ENCODE measurements at places on chromosomes 2 and 18.

DNA sequence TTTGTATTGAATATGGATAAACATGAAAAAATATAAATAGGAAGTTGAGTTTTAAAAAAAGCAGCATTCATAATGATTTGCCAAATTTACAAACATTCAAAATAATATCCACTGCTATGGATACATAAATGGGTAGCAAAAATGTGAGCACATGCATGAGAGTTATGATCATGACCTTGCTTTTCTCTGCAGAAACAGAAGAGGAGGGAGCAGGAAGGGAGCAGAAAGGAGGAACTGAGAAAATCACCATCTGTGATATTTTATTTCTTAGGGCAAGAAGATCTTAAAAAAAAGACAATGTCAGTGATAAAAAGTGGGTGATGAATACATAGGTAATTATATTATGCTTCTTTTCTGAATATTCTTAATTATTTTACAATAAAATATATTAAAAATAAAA is 17.7 kb upstream of the CCDC93 start:
- no peak for DNase-seq

- DNase-seq = no peak
These were observed 16.3 kb downstream of the TEX51 start for GRCh38 chr2:126914811-126915500.

- no peak for DNase-seq
These were observed 65.7 kb upstream of the CHMP1B start for GRCh38 chr18:11785444-11786055.

DNA sequence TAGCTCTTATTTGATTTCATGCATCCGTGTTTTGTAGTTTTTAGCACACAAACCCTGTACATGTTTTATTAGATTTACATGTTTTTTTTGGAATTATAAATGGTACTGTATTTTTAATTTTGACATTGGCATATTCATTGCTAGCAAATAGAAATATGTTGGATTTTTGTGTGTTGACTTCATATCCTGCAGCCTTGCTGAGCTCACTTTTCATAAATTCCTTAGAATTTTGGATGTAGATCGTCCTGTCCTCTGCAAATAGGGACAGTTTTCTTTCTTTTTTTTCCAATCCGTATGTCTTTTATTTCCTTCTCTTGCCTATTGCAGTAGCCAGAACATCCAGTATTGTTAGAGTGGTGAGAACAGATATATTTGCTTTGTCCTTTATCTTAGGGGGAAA is 46.7 kb upstream of the GPR17 start:
- no peak for DNase-seq

DNA sequence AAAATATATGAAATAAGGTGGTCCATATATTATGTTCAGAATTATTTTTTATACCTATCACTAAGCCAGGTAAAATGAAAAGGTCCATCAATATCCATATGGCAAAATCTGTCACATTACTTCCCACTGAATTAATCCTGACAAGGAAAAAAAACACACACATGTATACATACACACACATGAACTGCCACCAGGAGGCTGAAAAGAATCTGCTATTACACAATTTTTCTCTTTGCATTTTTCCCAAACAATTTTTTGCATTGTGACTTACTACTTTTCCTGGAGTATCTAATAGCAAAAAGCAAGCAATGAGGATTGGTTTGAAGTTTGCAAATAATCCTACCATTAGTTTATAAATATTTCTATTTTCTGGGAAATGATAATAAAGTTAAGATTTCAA is 128.2 kb upstream of the CD226 start:
- peak; percentile 50 for DNase-seq

DNA sequence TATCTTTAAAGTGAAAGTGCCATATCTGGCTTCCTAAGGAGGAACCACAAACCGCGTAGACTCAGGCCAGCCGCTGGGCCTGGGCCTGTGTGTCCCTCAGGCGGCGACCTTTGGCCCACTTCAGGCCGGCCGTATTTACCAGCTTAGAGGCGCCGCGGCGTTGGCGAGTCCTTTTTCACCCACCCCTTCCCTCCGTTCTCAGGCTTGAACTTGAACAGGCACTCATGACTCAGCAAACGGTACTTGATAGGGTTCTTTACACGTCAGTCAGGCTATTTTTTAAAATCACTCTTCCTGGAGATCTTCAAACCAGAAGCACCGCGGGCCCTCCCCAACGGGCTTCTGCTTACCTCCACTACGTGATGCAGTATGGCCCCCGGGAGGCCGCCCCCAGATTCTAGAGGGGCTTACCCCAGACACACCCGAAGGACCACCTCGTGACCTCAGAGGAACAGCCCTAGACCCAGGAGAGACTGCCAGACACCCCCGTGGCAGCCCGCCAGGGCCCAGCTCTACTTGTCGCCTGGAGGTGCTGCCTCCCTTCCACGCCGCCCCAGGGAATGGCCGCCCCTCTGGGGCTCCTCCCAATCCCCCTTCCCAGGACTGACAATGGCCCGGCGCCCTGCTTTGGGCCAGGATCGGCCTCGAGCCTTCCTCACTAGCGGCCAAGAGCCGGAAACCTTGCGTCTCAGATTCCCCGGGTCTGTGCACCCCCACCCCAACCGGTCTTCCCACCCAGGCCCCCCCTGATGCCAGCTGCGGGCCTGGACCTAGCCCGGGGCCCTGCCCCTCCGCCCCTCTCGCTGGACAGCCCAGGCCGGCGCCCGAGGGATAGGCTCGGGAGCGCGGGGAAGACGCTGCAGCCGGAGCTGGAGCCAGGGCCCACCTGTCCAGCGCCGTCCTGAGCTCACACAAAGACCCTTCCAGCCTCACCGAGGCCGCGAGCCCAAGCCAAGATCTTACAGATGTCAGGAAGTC is 33.8 kb upstream of the IMPA2 start:
- DNase-seq = peak; percentile 93

- peak; percentile 29 for DNase-seq
These were observed 157.1 kb downstream of the BCL2 start for GRCh38 chr18:63162271-63163014.

DNA sequence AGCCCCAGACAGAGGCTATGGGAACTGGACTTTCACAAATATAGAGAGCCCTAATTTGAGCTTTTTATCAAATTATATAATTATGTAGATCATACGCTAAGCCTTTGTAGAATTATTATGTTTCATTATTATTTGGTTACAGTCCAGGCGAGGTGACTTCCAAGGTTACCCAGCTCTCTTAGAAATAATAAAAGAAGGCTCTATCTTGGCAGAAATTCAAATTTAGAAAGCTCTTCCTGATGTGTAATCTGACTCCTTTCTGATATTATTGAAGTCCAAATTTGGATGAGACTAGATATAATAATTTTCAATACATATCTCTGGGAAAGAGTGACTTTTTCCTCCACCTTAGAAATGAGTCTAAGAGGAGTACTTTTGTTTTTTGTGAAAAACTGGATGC is 4.8 kb upstream of the SLC38A11 start:
- DNase-seq = no peak

DNA sequence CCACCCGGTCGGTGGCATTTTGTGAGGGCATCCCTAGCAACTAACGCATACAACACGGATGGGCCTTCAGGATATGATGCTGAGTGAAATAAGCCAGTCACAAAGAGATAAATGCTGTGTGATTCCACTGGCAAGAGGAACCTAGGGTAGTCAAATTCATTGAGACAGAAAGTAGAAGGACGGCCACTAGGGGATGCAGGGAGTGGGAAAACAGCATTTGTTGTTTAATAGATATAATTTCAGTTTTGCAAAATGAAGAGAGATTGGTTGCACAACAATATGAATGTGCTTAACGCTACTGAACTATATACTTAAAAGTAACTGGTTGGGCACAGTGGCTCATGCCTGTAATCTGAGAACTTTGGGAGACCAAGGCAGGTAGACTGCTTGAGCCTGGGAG is 112.9 kb downstream of the AFF3 start:
- DNase-seq = no peak

GRCh38 chr2:236761358-236761757 is 191.7 kb downstream of the ACKR3 start:
- no peak for DNase-seq

Data from adipocyte (in vitro differentiated cells).